ENCODE measurements at places on chromosomes 1 and 21.

GRCh38 chr1:55364216-55364615 lies 149.1 kb upstream of the USP24 start:
- DNase-seq: no peak

- DNase-seq: no peak
Measured at GRCh38 chr1:20555025-20555757, 2.8 kb downstream of the FAM43B start.

DNA sequence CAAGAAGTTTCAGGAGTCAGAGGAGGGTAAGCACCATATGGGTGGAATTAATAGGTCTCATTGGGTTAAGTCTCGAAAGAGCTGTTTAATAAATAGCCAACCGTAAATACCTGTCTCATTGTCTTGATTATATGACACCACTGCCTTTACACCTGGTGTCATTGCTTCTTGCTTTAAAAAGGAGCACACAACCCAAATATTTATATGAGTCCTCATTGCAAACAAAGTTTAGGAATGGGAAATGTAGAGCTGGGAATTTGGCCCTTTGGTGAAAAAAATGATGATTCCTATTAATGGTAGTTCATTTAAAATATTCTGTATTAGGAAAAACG lies 2.1 kb downstream of the BACH1 start:
- no peak for DNase-seq

DNA sequence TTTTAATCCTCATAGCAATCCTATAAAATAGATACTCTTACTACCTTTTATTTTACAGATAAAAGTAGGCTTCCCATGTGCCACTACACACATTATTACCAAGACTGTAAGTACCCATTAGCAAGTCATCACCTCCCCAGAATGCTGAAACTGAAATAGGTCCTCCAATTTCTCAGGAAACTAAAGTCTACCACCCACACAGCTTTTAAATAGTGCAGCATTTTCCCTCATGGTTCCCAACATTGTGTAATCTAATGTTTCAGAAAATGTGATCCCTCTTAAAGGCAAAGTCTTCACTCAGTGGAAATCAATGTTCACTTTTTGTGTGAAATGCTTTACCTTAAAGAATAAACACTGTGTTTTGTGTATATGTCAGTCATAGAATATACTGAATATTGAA lies 356.5 kb downstream of the GPATCH2 start:
- DNase-seq: no peak

DNA sequence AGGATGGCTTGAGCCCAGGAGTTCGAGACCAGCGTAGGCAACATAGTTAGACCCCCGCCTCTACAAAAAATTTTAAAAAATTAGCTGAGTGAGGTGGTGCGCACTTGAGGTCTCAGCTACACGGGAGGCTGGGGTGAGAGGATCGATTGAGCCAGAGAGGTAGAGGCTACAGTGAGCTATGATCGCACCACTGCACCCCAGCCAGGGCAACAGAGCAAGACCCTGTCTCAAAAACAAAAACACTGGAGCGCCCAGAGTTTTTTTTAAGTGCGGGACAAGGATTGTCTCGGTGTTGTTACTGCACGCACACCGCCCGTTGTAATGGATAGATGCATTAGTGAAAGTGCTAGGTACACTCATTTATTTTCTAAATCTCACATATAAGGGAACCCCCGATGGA lies 37.1 kb downstream of the PIK3CD start:
- DNase-seq: no peak

DNA sequence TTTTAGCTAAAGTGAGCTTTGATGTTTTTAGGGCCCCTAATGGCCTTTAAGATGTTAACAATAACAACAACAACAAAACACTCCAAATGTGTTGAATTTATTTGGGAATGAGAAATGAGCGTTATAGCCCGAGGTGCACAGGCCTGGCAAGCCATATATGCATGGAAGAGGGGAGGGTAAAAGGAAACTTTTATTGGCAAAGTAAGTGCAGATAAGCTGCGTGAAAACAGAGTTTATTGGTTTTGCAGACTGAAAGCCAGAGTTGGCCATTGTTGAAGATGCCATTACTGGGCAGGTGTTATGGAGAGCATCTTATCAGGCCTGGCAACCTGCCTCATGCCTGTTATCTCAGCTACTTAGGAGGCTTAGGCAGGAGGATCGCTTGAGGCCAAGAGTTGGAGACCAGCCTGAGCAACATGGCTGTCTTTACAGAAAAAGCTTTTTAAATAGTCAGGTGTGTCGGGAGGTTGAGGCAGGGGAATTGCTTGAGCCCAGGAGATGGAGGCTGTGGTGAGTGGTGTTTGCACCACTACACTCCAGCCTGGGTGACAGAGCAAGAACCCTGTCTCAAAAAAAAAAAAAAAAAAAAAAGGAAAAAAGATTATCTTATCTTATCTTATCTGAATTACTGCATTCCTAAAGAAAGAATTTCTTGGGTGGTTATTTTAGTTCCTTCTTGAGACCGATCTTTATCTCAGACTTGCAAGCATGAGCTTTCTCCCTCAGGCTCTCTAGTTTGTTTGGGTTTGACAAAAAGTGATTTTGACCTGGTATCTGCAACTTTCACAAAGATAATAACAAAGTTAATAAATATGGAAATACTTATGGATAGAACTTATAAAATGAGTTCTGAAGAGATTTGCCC lies 1.7 kb downstream of the PATJ start:
- DNase-seq: no peak

DNA sequence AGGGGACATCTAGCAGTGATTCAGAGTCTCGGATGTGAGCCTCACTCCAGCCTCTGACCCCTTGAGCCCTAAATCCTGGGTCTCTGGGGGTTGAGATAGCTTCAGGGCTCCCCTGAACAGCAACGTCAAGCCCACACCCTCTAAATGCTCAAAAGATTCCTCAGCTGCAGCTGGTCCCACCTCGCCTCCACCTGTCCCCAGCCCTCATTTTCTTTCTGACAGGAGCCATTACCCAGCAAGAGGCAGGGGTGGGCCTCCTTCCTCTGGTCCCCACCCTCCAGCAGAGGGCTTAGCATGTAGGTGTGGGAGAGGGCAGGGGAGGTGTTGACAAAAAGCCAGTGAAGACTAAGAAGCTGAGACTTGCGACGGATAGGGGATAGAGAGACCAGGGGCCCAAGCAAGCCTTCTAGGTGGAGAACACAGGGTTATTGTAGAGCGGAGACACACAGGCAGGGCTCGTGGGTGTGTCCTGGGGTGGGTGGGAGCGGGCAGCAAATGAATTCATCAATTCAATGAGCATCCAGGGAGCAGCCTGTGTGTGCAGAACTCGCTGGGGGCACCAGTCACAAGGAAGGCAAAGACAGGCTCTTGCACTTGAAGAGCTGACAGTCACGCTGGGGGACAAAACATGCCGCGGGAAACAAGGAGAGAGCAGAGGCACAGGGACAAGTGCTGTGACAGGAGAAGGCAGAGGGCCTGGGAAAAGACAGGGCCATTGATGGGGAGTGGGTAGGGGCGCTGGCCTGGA lies 48.9 kb upstream of the GOLT1A start:
- DNase-seq: no peak

DNA sequence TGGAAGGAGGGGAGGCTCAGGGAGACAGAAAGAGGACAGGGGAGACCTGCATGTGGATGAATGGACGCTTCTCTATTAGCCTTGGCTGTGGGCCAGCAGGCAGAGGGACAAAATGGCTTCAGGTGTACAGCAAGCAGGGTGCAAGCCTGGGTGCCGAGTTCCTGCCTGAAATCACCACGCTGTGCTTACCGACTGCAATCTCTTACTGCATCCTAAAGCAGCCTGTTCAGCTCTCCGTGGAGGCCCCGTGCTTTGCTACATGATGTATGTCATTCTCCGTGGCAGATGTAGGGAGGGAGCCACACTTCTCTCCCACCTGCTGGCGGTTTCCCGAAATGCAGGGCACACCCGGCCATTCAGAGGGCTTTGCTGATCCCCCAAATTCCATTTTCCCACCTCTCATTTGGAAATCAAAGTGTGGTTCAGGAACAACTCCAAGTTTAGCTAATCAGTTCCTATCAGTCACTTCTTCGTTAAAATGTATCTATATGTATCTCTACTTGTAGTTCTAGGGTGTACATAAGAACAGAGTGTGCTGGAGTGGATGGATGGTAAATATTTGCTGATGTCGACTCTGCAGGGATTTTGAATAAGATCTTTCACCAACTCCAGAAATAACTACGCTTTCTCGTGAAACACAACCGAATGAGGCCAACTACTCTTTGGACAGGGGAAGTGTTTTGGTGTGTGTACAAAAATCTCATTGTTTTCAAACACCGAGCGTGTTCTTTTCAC lies 122.3 kb upstream of the BACE2 start:
- no peak for DNase-seq

DNA sequence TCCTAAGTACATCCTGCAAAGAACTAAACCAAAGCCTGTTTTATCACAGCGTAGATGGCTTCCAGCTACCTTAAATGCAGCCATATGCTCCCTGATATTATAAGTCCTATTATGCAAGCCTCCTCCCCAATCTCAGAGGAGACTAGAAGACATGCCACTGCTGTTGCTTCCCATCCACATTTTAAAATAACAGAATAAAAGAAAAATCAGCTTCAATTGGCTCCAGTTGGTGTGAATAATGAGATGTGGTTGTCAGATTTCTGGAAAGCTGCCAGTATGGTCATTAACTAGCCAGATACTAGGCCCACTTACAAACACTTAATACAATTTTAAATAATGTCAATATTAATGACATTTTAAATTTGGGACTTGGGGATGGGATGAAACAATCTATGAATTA lies 25.7 kb downstream of the WARS2 start:
- DNase-seq: no peak

DNA sequence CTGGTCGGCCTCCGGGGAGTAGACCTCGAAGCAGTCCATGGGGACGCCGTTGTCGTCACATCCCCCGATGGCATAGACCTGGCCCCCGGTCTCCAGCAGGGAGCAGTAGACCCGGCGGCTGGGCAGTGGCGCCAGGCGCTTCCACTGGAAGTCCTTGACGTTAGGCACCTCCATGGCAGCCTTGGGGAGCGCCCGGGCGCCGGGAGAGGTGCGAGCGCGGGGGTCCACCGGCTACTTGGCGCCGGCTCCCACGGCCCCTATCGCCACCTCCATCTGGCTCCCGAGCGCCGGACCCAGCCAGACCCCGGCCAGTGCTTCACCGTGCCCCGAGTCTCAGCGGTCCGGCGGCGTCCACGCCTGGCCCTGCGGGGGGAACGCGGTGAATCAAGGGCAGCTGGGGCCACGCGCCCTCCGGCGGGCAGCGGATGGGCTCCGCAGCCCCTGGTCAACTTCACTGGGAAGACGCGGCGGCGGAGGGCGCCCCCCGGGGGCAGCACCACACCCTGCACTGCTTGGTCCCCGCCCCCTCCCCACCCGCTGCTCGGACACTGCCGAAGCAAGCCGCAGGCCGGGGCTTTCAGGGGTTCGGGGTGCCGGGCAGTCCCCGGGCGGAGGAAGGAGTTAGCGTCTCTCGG lies 13.2 kb downstream of the KLHDC8A start:
- peak; percentile 33 for DNase-seq

- no peak for DNase-seq
Measured at GRCh38 chr1:192914696-192915095, 105.9 kb downstream of the RGS2 start.

- no peak for DNase-seq
Measured at GRCh38 chr1:84156210-84156621, 12.1 kb downstream of the PRKACB start.

GRCh38 chr1:228379666-228380065 lies 27.0 kb downstream of the TRIM11 start:
- no peak for DNase-seq

- DNase-seq: no peak
Measured at GRCh38 chr1:183306317-183307042, 111.7 kb downstream of the NMNAT2 start.

GRCh38 chr1:239682960-239683359 lies 296.6 kb downstream of the CHRM3 start:
- no peak for DNase-seq

- no peak for DNase-seq
Measured at GRCh38 chr1:66729119-66729518, 23.1 kb upstream of the DYNLT5 start.

DNA sequence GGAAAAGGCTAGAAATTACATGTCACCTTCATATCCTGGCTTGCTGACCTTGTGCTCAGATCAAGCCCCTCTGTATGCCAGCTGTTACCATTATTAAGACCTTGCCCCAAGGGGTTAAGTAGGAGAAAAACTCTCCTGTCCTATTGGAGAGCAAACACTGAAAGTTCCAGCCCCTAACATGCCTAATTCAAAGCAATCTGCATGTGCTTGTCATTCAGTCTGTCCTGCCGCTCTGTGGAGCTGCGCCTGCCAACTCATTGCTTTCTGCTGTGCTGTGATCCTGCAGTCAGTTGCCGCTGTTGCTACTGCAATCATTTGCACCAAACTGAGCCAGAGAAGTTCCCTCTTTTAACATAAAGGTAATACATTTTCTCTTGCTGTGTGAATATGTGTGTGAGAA lies 113.4 kb downstream of the DISP1 start:
- no peak for DNase-seq

DNA sequence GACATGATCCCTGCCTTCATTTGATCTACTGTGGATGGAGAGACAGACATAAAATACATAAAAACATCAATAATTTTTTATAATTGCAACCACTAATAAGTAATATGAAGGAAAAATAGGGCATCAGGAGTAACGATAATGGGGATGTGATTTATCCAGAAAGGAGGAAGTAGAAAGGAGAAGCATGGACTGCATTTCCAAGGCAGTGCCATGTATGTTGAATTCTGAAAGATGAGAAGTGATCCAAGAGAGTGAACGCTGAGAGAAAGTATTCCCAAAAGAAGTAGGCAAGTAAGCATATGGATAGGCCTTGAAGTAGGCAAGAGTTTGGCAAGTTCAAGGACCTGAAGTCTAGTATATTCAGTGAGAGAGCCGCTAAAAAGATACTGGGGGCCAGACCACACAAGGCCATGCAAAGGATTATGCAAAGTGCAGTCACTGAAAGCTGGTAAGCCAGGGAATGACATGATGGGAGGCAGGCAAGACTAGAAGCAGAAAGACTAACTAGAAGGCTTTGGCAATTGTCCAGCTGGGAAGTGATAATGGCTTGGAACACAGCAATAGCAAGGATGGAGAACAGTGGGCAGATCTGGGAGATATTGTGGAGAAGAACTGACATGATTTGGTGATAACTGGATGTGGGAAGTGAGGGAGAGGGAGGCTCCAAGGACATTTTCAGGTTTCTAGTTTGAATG lies 85.9 kb downstream of the TM2D1 start:
- no peak for DNase-seq

DNA sequence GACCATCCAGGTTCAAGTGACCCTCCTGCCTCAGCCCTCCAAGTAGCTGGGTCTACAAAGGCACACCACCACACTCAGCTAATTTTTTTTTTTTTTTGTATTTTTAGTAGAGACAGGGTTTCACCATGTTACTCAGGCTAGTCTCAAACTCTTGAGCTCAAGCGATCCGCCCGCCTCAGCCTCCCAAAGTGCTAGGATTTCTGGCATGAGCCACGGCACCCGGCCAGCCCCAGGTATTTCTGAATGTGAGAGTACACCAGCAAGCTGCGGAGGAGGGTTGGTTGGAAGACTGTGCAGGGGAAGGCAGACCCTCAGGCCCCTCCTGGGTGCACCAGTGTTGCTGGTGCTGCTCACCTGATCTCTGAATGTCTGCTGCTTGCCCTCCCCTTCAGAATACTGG lies 33.1 kb upstream of the SIM2 start:
- DNase-seq: no peak

- DNase-seq: no peak
Measured at GRCh38 chr1:2271211-2271721, 43.1 kb downstream of the SKI start.
